ENCODE measurements at places on chromosomes 5 and 9.

- no peak for DNase-seq
Observed at GRCh38 chr5:32828492-32828891, 117.4 kb downstream of the NPR3 start.

- no peak for DNase-seq
Observed at GRCh38 chr5:181098762-181099601, 32.0 kb downstream of the OR2V1 start.

- no peak for DNase-seq
Observed at GRCh38 chr9:28445211-28445610, 871.9 kb upstream of the C9orf72 start.

GRCh38 chr5:54115735-54116403 is 194.5 kb downstream of the ARL15 start:
- no peak for DNase-seq

DNA sequence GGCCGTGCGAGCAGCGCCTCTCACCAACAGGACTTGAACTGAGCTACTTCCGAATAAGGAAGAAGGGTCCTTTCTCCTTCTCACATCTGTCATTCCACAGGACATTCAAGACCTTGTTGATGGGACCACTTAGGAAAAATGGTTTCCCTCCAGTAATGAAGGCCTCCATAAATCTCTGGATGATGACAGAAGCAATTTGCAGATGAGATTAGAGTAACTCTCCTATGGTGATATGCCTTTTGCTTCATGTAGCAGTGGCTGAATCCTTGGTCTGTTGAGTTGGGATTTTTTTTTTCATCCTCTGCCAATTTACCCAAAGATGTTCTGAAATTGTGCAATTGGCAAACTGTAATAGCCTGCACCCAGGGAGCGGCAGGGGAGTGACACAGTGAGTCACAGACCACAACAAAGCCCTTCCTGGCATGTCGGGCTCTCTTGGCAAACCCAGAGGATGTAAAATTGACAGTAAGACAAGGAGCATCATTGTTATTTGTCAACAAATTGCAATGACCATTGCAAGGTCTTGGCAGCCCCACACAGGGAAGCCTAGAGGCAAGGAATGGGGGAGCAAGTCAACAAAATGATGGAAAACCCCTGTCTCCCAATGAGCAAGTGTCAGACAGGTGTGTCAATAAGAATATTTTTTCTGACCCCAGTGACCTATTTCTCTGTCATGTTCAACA is 275.9 kb downstream of the ACTL7B start:
- no peak for DNase-seq

- DNase-seq: no peak
Observed at GRCh38 chr5:122173474-122174415, 44.4 kb downstream of the ZNF474 start.

DNA sequence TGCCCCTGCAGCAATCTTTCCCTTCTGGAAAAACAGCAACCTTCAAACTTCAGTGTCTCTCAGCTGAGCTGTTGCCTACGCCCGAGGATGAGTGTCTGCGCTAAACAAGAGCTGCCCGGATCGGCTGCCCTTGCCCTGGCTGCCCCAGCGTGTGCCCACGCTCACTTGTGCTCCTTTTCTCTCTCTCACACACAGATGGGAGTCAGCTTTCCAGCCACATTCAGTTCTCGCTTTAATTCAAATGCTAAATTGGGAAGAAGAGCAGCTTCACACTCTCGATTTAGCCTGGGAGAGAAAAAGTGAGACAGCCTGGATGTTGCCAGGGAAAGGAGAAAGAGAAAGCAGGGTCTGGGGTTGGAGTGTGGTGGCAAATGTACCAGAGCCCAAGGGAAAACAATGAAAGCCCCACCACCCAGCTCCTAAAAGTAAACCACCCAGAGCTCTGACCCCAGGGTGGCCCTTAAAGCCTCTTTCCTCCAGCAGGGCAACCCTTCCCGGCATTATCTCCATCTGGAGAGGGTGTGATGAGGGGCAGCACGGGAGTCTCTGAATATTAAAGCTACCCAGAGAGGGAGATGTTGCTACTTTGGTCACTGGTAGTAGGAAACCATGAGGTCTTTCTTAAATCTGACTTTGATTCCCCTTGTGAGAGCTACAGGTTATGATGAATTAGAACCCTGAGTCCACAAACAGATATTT is 9.9 kb upstream of the EGR1 start:
- no peak for DNase-seq

All from cardiac septum (tissue), 1 donor.